GM23338 (cell line): ENCODE measurements at places on chromosomes 1 and 21. TPM values are rescaled to one million over a fixed set of nuclear protein-coding genes. Genes with fewer than 3 reads are reported as not detected.

DNA sequence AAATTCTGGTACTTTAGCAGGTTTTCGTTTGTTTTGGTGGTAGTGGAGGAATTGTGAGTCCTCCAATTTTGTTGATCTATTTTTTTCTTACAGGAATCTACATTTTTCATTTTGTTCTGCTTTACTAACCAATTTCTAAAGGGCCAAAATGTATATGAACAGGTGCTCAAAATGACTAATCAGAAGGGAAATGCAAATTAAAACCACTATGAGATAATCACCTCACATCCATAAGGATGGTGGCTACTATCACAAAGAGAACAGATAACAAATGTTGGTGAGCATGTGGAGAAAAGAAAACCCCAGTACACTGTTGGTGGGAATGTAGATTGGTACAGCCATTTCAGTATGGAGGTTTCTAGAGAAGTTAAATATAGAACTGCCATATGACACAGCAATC lies 134.2 kb downstream of the LMO4 start:
- H3K4me3 ChIP-seq: no peak overlapping the region
- DNase-seq: no peak
- H3K36me3 ChIP-seq: no peaks in the 10 kb centered on the region
- H3K27ac ChIP-seq: no peak overlapping the region
- peaks cover 16% of the 10 kb centered on the region for H3K4me1 ChIP-seq

Gene B3GALT5
- total RNA-seq: 31.7 and 37.5 TPM in 2 replicates

- DNase-seq: no peak
- 0 out of 2 replicates have a peak, but pooled peaks cover 3% of the 10 kb centered on the region for H3K36me3 ChIP-seq
- H3K4me1 ChIP-seq: peaks cover 16% of the 10 kb centered on the region
- no peak overlapping the region for H3K27ac ChIP-seq
Measured at GRCh38 chr1:154497026-154497806, 4.8 kb upstream of the TDRD10 start.

Gene FAM110D
- 0.08 and 0.24 TPM in 2 replicates for total RNA-seq

- no peak for DNase-seq
- no peaks in the 10 kb centered on the region for H3K36me3 ChIP-seq
- no peak overlapping the region for H3K4me3 ChIP-seq
- H3K4me1 ChIP-seq: peaks cover 31% of the 10 kb centered on the region
- H3K27me3 ChIP-seq: no peaks in the 10 kb centered on the region
Measured at GRCh38 chr1:218353656-218354055, 8.5 kb downstream of the TGFB2 start.
